ENCODE measurements at places on chromosomes 5 and 9.

GRCh38 chr5:127280491-127281220 is 9.9 kb upstream of the MEGF10 start:
- no peak for DNase-seq

DNA sequence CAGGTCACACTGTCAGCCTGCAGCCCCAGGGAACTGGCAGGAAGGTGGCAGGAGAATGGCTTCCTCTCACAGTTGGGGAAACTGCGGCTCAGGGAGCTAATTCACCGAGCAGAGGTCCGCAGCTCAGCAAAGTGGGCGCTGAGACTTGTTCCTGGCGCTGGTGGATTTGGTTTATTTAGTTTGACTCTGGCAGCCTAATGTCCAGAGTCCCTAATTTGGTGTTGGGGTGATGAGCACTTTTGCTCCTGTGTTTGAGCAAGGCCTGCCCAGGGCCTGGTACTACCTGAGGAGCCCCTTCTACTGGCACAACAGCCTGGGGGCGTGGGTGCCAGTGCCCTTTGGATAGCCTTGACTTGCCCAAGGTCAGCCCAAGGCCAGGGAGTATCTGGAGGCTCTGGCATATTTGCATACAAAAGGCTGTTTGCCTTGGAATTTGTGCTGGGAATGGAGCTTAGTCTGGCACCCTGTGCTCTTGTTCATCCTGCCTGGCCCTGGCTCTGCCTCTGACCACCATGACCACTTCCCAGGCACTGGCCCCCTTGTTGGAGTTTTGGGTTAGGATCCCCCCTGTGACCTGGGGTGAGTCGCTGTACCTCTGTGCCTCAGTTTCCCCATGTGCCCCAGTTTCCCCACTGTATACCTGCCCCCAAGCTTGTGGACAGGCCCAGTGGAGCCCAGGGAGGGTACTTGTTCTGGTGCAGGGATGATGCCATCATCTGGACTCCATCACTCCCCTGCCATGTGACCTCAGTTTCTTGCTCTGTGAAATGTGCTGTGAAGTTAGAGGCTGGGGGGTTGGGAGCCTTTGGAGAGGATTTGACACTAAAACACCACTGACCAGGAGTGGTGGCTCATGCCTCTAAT is 1.4 kb downstream of the SUSD3 start:
- no peak for DNase-seq

DNA sequence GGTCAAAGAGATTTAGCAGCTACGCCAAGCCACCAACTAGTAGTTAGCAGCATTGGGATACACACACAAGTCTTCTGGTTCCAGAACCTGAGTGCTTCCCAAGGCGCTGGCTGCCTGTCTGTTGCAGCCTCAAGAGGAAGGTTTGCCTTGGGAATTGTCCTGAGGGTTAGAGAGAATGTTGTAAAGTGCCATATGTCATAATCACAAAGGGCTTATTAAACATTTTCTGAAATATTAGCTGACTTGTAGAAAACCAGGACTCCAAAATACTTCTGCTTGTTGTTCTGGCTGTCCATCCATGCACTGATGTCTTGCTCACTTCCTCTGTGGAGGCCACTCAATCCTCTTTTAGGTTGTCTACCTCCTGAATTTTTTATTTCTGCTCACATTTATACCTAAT is 46.3 kb downstream of the SLC36A1 start:
- no peak for DNase-seq

DNA sequence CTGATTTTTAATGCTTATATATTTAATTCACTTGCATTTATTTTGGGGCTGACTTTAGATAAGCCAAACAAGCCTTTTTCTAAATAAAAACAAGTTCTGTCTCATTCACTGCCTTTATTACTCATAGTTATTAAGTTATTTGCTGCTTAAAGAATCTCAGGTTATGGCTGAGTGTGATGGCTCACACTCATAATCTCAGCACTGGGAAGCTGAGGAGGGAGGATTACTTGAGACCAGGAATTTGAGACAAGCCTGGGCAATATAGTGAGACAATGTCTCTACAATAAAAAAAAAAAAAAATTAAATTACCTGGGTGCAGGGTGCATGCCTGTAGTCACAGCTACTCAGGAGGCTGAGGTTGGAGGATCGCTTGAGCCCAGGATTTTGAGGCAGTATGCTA is 85.0 kb upstream of the MAN2A1 start:
- DNase-seq = no peak

GRCh38 chr5:140420665-140421361 is 19.2 kb downstream of the ANKHD1 start:
- no peak for DNase-seq

- DNase-seq = no peak
Measured at GRCh38 chr9:13033959-13034693, 245.4 kb downstream of the MPDZ start.

Measured in central memory CD4-positive, alpha-beta T cell (primary cell).